HS-5 (cell line): ENCODE measurements at places on chromosomes 6 and 20.

- no peak for DNase-seq
These were observed 154.2 kb downstream of the ALDH8A1 start for GRCh38 chr6:134795691-134796090.

GRCh38 chr6:72873433-72873832 is 251.6 kb downstream of the KCNQ5 start:
- no peak for DNase-seq

DNA sequence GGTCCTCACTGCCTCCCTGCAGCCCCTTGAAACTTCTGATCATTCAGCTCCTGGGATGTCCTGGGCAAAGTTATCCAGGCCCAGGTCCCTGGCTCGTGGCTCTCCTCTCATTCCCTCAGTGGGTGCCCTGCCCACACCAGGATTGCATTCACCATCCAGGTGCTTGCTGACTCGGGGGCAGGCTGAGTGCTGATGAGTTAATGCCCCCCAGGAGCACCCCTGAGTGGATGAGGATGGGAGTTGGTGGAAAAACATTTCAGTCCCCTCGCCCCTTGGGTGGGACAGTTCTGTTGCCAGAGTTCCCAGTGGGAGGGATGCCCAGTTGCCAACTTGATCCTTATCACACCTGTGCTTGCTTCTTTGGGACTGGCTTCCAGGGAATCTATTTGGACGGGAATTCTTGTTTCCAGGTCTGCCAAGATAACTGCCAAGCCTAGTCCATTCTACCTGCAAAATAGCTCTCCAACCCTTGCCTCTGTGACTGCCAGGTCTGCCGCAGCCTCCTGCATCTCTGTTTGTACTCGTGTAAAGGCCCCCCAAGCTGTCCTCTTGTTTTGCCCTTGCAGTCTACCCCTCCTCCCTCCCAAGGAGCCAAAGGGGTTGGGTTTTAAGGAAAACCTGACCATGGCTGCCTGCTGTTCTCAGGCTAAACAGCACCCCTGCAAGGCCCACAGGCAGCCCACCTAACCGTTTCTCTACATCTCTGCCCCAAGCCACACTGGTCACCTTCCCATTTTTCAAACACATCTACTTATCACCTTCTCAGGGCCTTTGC is 11.6 kb upstream of the RSPO4 start:
- DNase-seq, result no peak

- no peak for DNase-seq
These were observed 683.6 kb downstream of the KIF16B start for GRCh38 chr20:15889514-15890256.

DNA sequence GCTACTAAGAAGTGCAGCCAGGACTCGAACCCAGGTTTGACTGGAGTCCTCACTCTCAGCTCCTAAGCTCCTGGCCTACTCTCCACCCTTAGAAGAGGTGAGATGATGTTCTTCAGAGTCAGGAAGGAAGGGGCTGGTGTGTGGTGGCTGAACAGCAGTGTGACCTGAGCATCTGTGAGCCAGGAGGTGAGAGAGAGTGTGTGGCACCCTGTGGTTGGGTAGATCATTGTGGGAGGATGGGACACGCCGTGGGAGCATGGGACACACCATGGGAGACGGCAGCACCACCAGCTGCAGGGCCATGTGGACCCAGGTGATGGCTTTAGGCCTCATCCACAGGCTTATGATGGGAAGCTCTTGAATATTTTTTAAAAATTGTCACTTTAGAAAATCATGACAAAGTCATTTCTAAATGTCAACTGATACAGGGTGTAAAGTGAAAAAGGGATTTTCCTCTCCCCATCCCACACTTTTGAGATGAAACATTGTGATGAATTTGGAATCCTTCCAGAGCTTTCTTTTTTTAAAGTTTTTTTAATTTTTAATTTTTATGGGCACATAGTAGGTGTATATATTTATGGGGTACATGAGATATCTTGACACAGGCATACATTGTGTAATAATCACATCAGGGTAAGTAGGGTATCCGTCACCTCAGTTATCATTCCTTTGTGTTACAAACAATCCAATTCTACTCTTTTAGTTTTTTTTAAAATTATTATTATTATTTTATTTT is 31.6 kb downstream of the SRC start:
- DNase-seq, result no peak

DNA sequence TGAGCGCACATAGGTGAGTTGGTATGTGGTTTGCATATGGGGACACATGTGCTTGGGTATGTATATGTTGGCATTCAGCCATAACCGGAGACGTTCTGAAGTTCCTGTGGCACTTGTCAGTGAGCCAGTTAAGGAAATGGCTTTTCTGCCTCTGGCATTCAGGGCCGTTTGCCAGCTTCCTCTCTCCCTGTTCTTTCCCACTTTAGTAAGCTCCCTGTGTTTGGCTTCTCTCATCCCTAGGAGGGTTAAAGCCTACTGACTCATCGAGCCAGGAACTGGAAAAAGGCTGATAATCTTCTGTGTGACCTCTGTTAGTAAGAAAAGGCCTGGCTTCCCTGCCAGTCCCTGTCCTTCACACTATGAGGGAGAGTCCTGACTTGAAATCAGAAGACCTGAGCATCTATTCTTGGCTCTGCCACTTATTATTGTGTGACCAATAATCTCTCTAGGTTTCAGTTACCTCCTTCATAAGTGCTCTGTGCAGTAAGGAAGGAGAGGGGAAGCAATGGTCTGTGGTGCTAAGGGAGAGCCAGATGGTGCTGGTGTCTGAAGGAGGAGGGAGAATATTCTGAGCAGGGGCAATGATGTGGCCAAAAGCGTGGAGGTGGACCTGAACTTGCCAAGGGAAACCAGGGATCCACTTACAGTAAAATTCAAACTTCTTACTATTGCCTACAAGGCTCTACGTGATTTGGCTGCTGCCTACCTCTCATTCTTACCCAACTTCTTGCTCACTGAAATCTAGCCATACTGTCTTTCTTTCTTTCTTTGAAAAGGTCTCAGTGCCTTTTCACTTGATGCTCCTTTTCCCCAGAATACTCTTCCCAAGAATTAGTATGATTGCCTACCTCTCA is 31.4 kb downstream of the ACSS2 start:
- peak; percentile 91 for DNase-seq

DNA sequence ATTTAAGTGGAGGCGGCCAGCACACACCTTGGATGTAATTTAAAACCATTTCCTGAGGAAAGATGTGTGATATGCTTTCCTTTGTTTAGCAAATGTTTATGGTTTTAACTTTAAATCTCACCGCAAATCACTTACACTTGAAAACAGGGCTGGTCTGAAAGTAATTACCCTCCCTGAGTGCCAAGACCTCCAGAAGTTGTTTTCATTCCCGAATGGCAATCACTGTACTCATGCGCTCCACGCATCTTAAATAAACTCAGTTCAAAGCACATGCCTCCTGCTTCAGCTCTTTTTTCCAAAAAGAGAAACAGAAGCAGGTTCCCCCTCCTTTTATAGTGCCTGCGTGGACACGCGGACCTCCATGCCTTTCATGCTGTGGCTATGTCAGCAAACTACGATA is 224.0 kb downstream of the SMOC2 start:
- DNase-seq, result no peak

- DNase-seq, result no peak
These were observed 24.1 kb downstream of the FASTKD5 start for GRCh38 chr20:3135507-3136070.

DNA sequence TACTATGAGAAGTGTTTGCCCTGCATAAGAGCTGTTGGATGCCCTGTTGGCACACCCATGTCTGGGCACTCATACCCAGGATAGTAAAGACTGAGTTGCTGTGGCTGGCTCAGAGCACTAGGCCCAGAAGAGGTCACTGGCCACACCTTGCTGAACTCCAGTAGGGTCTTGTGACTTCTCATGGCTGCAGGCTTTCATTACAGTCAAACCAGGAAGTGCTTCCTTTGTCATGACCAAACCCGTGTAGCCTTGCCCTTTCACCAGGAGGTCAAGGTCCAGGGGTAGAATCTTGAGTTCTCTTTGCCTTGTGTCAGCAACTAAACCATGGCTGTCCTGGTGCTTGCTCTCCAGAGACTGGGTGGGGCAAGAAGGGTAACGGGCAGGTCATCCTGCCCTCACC is 49.5 kb downstream of the CD164 start:
- DNase-seq, result no peak

DNA sequence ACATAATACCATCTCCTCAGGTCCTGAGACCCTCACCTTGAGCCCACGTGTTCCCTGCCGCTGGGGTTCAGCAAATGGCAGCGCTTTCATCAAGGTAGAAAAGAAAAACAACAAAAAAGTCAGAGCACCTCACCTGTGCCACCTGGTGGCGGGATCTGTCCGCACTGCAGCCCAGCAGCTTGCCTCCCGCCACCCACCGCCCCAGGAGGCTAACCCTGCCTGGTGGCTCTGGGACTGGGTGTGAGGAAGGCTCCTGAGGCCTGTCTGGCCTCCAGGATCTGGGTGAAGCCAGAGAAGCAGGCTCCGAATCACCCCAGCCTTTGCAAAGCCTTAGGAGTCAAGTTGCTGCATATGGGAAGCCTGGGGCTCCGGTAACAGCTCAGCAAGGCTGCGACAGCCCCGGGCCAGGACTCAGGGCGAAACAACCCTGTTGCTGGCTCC is 270.8 kb downstream of the BMP7 start:
- no peak for DNase-seq

DNA sequence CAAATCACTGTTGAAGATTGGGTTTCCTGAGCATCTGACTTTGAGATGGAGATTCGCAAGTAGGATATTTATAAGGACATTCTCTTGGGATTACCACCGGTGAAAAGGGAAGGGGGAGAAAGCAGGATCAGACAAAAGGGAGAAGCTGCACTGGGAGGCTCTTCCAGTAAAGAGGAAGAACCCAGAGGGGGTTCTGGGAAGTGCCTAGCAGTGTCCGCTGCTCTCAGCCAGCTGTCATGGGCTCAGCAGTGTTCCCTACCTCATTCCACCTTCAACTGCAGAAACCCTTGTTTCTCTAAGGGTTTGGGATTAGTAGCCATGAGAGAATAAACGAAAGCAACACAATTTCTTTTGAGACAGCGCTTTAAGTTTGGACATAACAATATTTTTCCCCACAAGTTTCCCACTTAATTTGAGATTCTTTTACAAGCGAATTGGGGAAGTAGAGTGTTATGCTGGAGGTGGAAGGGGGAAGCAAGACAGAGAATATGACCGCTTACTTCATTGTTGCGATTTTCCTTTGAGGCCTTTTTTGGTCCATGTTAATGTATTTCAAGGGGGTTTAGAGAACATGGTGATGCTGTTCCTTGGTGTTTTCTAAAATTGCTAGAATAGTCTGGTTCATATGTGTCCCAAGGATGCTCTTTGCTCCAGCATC is 154.5 kb upstream of the SCGN start:
- DNase-seq, result no peak

- DNase-seq, result no peak
These were observed 295.1 kb downstream of the SMOC2 start for GRCh38 chr6:168736039-168736438.

GRCh38 chr6:111210194-111210728 is 123.0 kb downstream of the SLC16A10 start:
- no peak for DNase-seq

GRCh38 chr6:79902046-79902445 is 45.3 kb downstream of the ELOVL4 start:
- DNase-seq, result no peak

- no peak for DNase-seq
These were observed 131.6 kb upstream of the NEDD9 start for GRCh38 chr6:11363881-11364576.

- DNase-seq, result no peak
These were observed 55.6 kb downstream of the DSTN start for GRCh38 chr20:17625246-17626051.

GRCh38 chr20:62482146-62482809 is 6.5 kb upstream of the GATA5 start:
- no peak for DNase-seq

- no peak for DNase-seq
These were observed 364.3 kb upstream of the HSF2 start for GRCh38 chr6:122035173-122035572.

GRCh38 chr20:44403194-44404112 is 48.0 kb downstream of the HNF4A start:
- no peak for DNase-seq

GRCh38 chr6:5517796-5518195 is 256.5 kb downstream of the FARS2 start:
- DNase-seq, result no peak

- DNase-seq, result no peak
These were observed 20.9 kb downstream of the ENTPD6 start for GRCh38 chr20:25216199-25216945.

- no peak for DNase-seq
These were observed 485.4 kb downstream of the FRK start for GRCh38 chr6:115575285-115575684.

- no peak for DNase-seq
These were observed 9.1 kb upstream of the RNF182 start for GRCh38 chr6:13915561-13916229.

DNA sequence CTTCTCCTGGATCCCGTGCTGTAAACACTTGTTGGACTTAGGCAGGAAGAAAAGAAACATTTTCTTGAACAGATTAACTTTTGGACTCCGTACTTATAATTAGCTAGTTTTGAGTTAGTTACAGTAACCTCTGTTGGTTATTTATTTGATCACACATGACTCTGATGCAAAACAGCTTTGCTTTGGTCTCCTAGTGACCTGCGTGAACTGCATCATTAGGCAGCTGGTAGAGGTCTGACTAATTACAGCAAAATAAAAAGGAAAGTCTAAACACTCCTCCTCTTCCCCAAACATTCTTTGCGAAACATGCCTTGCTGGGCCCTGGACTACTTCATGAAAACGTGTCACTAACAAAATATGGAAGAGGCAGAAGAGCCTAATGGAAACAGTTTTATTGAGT is 61.1 kb upstream of the ZFP64 start:
- DNase-seq, result no peak

DNA sequence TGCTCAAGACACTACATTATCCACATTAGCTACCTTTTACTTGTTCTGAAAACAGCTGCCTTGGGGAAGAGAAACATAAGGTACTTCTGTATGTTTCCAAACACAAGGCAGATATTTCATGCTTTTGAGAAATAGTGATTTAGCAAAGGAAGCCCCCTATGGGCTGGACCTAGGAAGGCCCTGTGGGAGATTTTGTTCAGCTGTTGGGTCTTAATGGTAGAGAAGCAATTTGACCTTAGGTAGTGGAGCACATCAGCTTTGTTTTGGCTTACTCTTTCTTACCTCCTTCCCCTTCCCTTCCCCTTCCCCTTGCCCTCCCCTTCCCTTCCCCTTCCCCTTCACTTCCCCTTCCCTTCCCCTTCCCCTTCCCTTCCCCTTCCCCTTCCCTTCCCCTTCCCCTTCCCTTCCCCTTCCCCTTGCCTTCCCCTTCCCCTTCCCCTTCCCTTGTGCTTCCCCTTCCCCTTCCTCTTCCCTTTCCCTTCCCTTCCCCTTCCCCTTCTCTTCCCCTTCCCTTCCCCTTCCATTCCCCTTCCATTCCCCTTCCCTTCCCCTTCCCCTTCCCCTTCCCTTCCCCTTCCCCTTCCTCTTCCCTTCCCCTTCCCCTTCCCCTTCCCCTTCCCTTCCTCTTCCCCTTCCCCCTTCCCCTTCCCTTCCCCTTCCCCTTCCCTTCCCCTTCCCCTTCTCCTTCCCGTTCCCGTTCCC is 84.6 kb downstream of the ANKS1A start:
- DNase-seq, result no peak

DNA sequence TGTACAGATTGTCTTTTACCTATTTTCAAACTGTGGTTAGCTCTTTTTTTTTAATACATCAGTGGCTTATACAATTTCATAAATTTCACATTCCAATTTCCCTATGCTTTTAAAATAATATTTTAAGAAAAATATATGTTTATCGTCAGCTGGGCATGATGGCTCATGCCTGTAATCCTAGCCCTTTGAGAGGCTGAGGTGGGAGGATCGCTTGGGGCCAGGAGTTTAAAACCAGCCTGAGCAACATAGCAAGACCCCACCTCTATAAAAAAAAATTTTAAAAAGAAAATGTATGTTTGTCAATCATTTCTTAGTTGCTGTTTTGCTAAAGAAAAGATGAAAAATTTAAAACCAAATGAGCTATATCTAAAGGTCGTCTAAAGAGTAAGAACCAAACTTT is 3.4 kb downstream of the GJA1 start:
- no peak for DNase-seq
